ENCODE measurements at places on chromosomes 7 and 10.

GRCh38 chr10:102785818-102786217 lies 42.1 kb downstream of the WBP1L start:
- DNase-seq, result peak; percentile 81

DNA sequence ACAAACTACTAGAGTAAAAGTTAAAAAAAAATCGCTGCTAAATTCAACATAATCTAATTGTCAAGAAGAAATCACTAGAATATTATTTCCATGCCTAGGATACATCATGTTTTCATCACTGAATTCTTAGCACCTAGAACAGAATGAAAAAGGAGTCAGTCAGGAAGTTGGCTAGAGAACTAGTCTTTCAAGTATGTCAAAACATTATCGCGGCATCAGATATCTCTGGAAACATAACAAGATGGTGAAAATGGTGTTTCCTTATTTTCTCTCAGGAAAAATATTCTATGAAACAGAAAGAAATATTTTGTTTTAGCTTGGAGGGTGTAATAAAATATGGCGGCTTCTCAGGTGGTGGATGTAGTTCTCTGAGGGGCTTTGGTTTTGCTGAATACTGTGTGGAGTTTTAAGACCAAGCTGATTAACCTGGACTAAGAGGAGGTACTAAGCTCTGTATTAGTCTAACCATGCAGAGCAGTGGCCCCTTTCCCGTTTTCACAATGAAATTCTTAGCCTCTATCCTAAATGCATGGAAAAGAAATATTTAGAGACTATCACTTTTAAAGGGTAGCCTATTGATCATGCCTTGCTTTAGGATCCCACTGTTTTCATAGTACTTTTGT lies 205.6 kb downstream of the MDFIC start:
- peak; percentile 20 for DNase-seq

DNA sequence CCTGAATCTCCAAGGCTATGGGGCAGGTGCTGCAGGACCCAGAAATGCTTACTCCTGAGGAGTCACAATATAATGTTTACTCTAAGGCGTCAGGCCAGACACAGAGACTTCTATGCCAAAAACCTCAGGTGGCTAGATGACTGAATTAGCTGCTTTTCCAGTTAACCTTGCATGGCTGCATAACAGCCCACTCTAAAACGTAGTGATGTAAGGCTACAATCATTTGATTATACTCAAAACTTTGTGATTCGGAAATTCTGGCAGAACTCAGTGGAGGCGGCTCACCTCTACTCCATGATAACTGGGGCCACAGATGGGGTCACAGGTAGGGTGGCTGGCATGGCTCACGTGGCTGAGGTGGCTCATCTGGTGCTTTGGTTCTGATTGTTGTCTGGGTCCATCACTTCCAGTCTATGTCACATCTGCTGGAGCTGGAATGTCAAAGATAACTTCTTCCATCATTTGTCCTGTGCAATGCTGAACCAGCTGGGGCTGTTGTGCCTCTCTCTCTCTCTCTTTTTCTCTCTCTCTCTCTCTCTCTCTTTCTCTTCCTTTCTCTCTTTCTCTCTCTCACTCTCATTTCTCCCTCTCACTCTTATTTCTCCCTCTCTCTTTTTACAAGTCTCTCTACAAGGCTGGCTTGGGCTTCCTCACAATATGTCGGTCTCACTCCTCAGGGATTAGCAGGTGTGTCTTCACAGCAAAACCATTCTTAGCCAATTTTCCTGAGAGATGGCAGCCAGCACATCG lies 11.8 kb downstream of the TMEM72 start:
- no peak for DNase-seq

DNA sequence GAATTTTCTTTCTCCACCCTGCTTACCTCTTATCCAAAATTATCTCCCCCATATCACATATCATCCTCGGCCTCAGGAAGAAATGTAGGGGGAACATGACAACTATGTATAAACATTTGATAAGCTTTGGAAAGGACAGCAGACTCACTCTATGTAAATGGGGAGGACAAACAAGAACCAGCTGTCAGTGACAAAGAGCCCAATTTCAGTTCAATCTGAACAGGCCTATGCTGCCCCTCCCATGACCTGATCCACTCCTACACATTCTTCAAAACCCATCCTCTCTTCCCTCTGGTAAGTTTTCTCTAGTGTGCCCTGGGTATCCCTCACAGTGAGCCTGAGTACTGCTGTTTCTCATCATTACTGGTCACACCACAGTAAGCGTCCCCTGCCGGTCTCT lies 20.8 kb downstream of the FZD9 start:
- no peak for DNase-seq

- DNase-seq, result no peak
Measured at GRCh38 chr7:123622660-123623386, 21.2 kb downstream of the ASB15 start.

DNA sequence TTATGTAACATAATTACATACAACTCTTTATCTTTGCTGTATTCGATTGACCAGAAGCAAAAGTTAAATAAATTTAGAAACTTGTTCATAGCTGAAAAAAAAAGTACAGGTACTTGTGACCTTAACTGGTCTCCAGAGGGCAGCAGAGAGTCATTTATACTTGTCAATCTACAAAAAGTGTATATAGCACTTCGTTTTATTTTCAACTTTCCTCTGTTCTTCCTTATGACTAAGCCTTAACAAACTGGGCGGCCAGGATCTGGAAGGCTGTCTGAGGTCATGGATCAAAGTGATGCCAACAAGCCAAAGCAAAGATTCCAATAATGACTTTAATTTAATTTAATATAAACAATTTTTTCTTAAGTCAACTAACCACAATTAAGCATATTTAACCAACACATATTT lies 29.8 kb downstream of the C10orf67 start:
- peak; percentile 77 for DNase-seq

DNA sequence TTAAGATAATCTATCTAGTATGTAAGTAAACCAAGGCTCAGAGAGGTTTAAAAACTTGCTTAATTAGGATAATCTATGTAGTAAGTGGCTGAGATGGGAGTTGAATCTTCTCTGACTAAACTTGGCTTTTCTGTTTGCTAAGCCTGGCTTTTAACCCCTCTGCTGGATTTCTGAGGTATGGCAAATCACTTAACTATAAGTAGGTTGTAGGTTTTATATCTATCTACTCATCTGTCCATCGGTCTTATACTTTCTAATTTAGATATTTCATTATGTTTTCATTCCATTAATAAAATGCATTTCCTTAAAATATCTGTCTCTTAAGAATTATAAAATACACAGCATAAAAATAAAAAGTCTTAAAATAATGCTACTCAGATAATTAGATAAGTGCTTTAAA lies 59.4 kb downstream of the ST7 start:
- peak; percentile 57 for DNase-seq

GRCh38 chr7:135277161-135277560 lies 43.5 kb downstream of the STRA8 start:
- no peak for DNase-seq

- no peak for DNase-seq
Measured at GRCh38 chr10:85864868-85865526, 501.6 kb downstream of the GRID1 start.

- no peak for DNase-seq
Measured at GRCh38 chr10:43774234-43774769, 125.6 kb upstream of the ZNF32 start.

DNA sequence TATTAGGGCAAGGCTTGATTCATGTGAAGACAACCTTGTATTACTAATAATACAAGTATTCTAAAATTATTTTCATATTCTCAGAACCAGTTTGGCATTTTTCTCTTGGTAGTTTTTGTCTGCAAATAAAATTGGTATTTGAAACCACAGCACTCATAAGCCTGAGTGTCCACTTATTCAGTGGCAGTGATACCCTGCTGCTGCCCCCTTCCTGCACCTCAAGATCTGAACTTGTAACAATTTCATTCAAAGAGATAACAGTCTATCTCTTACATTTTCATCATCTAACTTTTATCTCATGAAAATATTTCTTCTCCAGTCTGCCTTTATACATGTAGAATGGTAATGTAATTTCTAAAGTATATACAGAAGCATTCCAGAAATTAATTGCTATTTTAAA lies 9.3 kb downstream of the TFAM start:
- no peak for DNase-seq

DNA sequence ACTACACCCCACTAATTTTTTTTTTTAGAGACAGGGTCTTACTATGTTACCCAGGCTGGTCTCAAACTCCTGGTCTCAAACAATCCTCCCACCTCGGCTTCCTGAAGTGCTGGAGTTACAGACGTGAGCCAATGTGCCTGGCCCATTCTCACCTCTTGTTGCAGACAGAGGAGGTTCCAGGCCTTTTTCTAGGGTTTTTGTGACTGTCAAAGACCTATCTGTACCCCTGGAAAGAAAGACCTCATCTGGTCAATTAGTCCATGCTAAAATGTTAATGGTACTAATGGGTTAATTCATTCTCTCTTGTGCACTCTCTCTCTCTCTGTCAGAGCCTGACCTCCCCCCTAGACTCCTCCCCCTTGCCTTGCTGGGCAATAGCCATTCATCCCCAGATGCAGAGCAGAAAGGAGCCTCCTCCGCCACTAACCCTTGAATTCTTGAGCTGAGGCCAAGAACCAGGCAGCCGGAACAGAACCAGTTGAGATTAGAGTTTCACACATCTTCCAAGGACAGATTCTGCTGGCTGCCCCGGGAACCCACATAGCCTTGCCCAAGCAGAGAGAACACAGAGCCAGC lies 209.7 kb downstream of the SKIDA1 start:
- DNase-seq, result no peak

DNA sequence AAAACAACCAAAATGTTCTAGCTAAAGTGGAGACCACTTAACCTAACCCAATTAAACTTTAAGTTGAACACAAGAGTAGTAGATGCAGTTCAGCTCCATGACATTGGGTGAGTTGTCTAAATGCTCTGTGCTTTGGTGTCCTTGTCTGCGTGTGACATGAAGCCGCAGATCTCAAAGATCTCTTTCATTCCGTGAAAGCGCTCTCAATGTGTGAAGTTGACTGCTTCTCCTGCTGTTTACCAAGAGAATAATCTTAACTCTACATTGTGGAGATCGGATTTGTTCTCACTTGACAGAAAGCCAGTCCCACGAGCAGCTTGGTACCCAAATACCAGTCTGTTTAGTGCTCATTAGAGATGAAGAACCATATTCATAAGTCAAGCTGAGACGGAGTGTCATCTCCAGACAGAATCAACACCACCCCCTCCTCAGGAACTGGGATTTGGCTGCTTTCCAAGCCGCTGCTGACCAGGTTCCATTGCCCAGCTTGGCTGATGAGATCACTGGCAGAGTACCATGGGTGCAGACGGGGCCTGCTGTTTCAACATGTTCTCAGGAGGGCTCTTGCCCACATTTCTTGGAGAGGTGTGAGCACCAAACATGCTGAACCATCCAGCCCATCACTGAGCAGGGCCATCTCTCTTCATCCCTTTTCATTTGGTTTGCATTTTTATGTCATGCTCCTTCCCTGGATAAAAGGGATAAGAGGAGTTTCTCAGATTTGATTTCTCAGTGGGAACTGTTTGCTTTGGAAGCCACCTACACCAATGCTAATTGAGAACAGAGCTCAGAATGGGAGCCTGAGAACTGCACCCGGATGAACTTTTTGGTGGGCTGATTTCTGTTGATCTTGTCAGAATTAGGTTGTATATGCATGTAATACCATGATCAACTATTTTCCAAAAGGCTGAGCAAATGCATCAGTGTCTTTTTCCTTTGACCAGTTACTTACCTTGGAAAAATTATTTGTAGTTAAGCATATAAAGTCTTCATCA lies 95.8 kb upstream of the AGBL3 start:
- DNase-seq, result no peak

DNA sequence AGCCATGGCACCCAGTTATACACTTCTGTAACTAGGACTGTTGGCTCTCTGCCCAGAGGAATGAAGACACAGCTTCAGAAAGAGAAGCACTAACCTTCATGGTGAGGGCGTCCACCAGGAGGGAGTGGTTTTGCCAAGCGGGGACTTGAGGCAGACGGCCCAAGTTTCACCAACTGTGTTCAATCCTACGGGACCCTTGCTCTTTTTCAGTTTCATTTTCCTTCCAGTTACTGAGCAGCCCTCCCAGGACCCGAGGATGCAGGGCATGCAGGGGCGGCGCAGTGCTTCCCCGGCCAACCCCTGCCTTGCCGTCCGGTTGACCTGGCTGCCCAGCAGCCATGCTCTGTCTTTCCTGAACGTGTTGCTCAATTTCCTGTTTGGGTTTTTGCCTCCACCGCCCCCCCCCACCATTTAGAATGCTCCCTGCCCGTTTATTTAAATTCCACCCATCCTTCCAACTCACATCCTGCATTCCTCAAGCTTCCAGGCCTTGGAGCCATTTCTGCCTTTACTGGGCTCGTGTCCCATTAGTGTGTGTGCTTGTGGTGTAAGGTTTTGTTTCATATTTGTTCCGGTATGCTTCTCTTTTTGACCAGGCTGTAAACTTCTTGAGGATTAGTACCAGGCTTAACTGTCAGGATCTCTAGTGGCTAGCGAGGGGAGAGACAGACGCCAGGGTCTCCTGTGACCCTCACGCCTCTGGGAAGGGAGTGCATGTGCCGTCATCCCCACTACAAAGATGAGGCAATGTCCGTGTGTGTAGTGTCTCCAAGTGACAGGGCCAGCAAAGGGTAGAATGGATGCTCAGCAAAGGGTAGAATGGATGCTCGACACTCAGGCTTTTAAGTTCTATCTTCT lies 31.6 kb downstream of the IL15RA start:
- DNase-seq, result peak; percentile 67

DNA sequence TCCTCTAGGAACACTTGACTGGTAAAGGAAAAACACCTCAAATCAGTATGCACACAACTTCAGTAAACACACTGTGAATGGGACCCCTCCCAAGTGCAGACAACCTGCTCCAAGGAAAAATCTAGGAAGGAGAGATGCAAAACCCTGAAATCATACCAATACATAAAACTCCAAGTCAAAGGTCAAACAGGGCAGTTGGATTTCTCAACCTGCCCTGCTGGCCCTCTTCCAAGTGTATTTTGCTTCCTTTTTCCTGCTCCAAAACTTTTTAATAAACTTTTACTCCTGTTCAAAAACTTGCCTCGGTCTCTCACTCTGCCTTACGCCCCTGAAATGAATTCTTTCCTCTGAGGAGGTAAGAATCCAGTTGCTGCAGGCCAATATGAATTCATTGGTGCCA lies 665.1 kb downstream of the SORCS1 start:
- no peak for DNase-seq

GRCh38 chr7:151063212-151063561 lies 3.8 kb downstream of the SLC4A2 start:
- no peak for DNase-seq

DNA sequence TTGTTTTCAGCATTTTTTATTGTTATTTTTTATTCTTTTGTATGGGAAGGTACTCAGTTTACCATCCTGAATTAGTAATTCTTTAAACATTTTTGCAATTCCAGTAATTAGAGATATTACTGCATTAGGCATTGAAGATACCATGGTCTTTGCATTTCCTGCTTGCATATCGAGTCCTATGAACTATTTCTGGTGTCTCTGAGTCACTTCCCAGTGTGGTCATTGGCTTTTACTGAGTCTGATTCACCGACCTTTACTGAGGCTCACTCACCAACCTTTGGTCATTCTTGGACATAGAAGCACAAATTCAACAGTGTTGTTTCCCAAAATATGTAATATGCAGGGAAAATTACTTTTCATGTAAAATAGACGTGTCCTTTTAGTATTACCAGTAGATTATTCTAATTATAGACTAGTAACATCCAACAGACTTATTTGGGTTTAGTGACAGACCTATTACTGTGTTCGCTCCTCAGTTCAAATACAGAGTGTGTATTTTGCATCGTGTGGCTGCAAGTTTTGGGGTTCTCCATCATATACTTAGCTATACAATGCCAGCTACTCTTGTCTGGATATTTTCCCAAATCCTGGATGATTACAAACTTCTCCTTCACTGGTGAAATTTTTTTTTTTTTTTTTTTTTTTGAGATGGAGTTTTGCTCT lies 180.7 kb upstream of the PRSS1 start:
- DNase-seq, result peak; percentile 78

GRCh38 chr7:4352069-4352468 lies 330.0 kb upstream of the FOXK1 start:
- DNase-seq, result no peak

GRCh38 chr10:67033878-67034277 lies 108.0 kb downstream of the LRRTM3 start:
- no peak for DNase-seq
